ENCODE measurements at places on chromosomes 6 and 20.

- DNase-seq, result no peak
Measured at GRCh38 chr6:44373787-44374186, 13.7 kb upstream of the CDC5L start.

- no peak for DNase-seq
Measured at GRCh38 chr6:68651011-68651985, 16.2 kb downstream of the ADGRB3 start.

DNA sequence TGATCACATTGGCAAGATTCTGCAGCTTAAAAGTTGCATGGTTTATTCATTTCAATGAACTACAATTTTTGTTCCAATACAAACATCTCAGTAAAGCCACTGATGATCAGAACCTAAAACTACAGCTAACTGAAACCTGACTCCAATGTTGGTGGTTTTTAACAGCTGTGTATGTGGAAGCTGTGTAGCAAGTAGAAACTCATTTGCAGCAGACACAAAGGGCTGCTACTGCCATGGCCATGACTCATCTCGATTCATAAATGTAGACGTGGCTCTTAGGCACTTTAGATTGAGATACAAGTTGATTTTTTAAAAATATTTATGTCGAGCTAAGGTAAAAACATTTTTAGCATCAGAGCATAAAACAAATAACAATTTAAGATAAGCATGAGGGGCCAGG lies 19.5 kb upstream of the MAP3K4 start:
- DNase-seq, result no peak

DNA sequence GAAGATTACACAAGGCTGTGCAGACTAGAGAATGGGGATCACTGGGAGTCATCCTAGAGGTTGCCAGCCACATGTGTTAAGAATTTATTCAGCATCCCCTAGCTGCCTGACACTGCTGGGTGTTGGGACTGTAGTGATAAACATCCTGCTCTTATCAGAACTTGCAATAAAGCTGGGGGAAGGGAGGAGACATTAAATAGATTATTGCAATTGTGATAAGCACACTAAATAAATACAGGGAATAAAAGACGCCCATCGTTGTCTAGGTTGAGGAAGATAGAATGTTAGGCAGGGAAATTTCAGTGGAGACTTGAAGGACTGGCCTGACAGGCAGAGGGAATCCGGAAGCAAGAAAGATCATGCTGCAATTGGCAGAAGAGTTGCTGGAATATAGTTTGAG lies 33.2 kb upstream of the TRAM2 start:
- no peak for DNase-seq

- no peak for DNase-seq
Measured at GRCh38 chr6:106631346-106631745, 2.0 kb downstream of the QRSL1 start.

DNA sequence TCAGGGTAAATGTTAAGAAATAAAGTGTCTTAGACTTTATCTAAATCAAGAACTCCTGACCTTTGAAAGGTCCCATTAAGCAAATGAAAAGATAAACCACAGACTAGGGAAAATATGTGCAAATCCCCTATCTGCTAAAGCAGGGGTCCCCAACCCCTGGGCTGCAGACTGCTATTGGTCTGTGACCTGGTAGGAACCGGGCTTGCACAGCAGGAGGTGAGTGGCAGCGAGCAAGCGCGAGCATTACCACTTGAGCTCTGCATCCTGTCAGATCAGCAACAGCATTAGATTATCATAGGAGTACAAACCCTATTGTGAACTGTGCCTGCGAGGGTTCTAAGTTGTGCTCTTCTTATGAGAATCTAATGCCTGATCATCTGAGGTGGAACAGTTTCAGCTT lies 42.4 kb downstream of the LCA5 start:
- no peak for DNase-seq

- DNase-seq, result no peak
Measured at GRCh38 chr6:129481706-129482105, 228.3 kb downstream of the ARHGAP18 start.

Data from lung microvascular endothelial cell (primary cell).